RCC 7860 (cell line): ENCODE measurements at places on chromosomes 6 and 20.

DNA sequence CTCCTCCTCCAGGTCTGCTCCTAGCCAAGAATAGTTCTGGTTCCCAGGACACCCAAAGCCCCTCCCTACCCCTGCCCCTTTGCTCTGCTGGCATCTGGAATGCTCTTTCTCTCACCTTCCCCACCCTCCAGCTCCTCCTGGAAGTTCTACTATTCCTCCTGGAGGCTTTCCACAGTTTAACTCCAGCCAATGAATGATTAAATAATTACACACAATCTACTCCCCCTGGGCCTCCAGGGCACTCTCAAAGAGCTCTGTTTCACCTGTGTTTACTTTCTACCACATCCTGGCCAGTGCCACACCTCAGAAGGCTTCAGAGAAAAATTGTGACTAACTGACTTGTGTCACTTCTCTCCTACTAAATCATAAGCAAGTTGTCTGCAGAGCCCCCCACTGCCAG, 36.2 kb downstream of the GCM1 start:
- DNase-seq = peak; percentile 43

GRCh38 chr6:52409499-52409898, 10.6 kb upstream of the EFHC1 start:
- no peak for DNase-seq

DNA sequence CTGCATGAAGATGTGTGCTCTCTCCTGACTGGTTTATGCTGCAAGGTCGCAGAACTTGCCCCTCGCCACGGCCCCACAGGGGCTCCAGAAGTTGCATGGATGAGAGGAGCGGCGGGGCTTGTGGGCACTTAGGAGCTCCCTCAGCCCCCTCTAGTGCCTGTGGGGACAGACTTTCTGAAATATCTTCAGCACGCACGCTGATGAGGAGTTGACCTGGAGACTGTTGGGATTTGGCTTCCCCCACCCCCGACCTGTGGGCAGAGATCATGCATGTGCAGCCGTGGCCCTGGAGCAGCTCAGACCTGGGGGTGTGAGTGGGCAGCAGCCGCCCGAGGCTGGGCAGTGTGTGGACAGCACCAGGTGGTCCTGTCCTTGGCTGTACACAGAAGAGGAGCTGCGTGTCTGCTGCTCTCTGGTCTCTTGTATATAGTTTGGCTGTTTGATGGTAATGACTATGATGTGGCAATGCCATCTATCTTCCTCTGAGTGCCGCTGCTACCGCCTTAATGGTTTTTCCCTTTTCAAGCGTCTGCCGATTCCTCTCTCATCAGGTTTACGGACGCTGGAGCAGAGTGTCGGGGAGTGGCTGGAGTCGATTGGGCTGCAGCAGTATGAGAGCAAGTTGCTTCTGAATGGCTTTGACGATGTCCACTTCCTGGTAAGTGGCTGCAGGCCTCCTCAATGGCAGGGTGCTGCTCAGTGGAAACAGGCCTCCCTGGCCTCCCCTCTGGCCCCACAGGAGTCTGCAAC, 81.4 kb downstream of the TCP11 start:
- no peak for DNase-seq

GRCh38 chr6:86511962-86512361, 425.4 kb upstream of the HTR1E start:
- DNase-seq = no peak

DNA sequence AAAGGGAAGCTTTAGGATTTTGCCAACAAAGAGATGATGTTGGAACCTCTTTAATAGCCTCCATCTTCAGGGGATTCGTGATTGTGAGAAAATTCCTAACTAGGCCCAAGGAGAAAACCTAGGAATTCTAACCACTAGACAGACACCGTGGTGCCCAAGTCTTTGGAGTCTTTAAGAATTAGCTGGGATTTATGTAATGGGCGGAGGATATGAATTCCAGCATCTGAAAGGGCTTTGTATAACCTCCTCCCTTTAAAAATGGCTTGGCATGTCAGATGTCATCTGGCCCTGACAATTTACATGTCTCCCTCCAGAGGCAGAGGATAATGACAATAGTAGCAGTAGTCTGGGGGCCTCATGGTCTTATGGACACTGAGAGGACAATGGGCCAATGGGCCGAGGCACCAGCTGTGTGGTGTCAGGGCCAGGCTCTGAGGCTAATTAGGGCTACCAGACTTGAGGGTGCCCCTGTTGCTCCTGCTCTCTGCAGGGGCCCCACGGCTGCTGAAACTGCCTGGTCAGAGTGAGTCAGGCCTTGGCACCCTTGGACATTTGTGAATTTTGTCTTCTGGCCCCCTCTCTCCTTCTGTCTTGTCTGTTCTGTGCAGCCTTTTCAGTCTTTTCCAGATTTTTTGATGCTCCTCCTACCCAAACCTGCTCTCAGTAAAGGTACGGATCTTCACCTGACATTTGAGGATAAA, 113.9 kb downstream of the EDN1 start:
- no peak for DNase-seq

GRCh38 chr20:63376283-63377250, 15.4 kb upstream of the CHRNA4 start:
- no peak for DNase-seq

GRCh38 chr6:45967363-45967762, 48.3 kb downstream of the CLIC5 start:
- DNase-seq = no peak

- DNase-seq = no peak
Measured at GRCh38 chr6:144202879-144203468, 52.7 kb downstream of the STX11 start.

DNA sequence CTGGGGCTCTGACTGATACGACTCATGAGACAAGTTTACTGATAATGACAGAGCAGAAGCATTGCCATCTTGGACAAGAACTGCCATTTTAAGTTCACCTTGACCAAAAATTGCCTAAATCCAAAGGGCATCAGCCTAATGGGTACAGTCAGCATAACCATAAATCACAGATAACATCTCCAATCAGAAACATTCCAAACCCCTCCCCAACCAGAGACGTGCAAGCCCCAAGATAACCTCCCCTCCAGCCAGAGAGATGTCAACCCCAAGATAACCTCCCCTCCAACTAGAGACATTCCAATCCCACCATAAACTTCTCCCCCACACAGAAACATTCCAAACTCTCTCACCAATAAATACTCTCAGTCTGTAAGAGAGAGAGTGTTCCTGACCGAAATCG, 10.5 kb downstream of the GPLD1 start:
- no peak for DNase-seq

DNA sequence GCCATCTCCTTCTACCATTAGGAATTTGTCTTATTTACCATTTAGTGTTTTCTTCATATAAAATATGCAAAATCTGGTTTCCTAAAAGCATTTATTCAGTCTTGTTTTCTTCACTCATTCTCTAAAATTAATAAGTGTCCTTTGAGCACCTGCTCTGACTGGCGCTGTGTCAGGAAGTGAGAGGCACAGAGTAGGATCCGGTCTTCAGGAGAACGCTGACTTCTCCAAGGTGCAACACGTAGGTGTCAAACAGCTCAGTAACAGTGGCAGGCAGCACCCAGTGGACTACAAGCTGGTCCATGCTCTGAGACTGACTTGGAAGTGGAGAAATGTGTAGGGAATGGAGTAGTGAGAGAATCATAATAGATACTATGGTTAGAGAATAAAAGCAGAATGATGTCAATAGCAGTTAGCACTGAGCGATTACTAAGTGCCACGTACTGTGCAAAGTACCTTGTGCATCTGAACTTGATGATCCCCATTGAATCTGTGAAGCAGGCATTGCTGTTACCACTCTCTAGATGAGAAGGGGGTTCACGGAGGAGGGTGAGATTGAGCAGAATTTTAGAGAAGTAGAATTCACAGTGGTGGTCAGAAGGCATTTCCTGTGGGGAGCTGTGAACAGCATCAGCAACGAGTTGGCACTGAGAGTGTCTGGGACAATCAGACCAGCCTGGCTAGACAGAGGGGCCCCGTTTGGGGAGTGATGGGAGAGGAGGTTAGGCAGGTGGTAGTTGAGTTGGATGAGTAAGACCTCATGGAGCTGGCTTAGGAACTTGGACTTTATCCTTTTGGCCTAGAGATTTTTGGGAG, 569.8 kb downstream of the QKI start:
- peak; percentile 23 for DNase-seq

DNA sequence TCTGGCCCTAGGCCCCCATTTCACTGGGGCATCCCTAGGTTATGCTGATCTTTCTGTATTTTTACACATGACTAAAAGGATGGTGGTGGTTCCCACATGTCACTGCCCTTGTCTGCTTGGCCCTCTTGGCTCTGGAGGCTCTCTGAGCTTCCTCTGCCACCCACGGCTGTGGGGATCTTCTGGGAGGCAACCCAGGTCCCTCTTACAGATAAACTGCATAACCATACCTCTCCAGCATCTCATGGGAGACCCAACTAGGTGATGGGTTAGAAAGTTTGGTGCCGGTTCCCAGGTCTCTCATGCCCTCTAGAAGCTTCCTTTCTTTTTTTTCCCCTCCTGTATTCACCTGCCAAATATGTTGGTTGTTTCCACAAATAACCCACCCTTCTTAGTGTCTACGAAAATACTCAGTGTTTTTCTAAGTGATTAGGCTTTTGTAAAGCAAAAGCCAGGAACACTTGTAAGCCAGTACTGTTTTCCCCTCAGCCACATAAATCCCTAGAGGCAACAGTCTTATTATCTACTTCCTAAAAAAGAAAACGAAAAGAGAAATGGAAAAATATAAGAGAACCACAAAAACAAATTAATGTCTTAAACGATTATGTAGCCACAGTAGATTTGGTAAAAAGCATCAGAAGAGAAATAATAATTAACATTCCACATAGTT, 71.7 kb upstream of the SMLR1 start:
- DNase-seq = no peak

DNA sequence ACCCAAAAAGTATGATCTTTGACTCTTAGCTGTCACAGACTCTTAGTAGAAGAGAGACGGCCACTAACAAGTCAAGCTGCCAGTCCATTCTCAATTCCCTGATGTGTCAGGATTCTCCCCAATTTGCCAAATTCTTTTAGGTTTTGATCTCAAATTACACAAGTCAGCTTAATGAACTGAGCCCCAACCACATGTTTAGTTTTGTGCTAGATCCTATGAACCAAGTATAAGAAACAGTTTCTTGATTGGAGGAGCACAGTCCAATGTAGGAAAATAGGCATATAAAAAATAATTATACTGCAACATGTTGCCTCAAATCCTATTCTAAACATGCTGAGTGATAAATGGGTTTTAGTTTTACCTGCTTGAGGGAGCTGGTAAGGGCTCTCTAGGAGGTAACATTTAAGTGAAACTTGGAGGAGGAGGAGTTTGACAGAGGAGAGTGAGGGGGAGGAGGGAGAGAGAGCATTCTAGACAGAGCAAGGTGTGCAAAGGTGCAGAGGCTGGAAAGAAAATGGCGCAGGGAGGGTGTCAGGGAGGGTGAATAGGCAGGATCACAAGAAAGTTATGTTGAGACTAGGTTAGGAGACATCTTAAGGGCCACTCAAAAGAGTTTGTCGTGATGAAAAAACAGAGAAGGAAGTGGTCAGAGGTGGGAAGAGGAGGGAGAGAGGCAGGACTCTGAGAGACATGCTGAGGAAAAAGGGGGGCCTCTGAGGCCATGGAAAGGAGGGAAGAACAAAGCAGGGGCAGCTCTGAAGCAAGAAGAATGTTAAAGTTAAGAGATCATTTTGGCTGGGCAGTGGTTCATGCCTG, 22.8 kb upstream of the FAM83C start:
- no peak for DNase-seq
